ENCODE measurements at places on chromosomes 4 and X.
A peak's percentile ranks its signal among the peaks of the same experiment; 100 is the strongest.

GRCh38 chrX:125387945-125388344 lies 68.3 kb downstream of the TEX13C start:
- DNase-seq = no peak

- peak; percentile 6 for DNase-seq
These were observed 2.0 kb downstream of the ZFX start for GRCh38 chrX:24151513-24151912.

DNA sequence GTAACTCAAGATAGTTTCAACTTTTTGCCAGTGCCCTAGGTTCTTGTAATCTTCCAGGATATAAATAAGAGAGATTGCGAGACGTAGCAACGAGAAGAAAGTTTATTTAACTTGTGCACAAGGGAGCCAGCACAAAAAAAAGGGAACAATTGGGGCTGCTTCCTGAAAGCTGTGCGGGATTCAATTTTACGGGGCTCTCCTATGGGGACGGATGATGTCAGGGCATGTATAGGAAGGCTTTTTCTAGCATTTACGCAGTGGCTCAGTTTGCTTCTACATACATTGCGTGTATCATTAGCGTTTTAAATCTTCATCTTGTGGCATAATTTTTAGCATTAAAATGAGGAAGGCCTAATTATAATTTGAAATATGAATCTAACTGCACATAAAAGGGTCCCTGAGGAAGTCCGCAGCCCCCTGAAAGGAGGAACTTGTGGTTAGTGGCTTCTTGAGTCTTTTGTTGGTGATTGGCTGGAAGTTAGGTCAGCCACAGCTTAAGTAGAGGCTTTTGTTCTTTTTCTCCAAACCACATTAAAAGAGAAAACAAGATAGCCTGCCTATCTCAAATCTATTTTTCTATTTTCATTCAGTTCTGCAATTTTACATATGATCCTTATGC lies 668.2 kb upstream of the NDST4 start:
- DNase-seq = no peak

DNA sequence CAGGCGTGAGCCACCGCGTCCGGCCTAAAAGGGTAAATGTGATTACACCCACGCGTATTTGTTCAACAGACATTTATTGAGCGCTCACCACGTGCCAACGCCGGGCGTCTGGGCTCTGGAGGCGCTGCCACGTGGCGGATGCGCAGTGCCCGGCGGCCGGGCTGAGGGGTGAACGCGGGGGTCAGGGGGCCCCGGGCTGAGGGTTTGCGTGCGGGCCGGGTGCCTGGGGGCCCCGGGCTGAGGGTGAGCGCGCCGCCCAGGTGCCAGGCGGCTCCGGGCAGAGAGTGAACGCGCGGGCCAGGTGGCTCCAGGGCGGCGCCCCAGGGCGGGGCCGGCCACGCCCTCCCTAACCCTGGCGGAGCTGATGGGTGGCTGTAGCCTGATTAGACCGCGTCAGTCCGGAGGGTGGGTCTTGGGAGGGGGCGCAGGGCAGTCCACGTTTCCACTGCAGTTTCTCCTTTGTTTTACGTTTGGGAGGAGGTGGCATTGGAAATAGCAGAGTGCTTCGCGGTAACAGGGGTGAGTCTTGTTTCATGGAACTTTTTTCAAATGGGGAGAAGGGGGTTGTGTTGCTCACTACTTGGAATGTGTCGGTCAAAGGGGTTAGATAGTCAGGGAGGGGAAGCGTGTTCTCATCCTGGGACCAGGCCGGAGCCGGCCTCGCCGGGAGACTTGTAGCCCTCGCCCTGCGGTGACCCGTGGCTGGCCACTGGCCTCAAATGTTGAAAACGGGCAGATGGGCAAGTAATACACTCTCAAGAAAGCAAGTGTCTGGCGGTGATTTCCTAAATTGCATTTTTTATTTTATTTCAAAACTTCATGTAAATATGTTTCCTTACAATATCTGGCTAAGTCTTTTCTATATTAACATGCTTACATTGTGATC lies at the start of gene ZFP42:
ZFP42 (plus strand) TSS at position 450 of the 886 bp plus-strand sequence. CDS start 7,037 bp downstream, outside the sequence.
- DNase-seq = no peak

GRCh38 chr4:7320206-7320797 lies 114.4 kb downstream of the PSAPL1 start:
- no peak for DNase-seq

GRCh38 chr4:23484689-23485088 lies 405.2 kb downstream of the PPARGC1A start:
- DNase-seq = no peak
